Activated T-helper 1 cell treated with anti-CD3 and anti-CD28 coated beads, Interleukin-2, amount 50 U/mL, for 16 hours (primary cell): ENCODE measurements at places on chromosomes 4 and X.

DNA sequence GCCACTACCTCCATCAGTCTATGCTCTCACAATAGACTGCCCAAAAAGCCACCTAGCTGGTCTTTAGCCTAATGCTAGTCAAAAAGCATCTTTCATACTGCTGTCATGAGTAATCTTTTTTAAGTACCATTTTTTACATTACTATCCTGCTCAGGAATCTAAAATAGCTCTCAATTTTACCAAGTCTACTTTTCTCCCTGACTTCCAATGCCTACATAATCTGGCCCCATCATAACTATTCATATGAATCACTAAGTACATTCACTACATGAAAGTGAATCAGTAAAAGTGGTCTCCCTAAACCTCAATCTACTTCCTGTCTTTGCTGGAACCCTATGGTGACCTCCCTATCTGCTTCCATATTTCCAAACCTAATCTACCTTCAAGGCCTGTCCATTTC is 105.9 kb downstream of the THOC2 start:
- no peak for DNase-seq

GRCh38 chr4:56689201-56689969 is 8.3 kb upstream of the HOPX start:
- no peak for DNase-seq

GRCh38 chr4:102829803-102830202 is 2.5 kb upstream of the UBE2D3 start:
- no peak for DNase-seq

DNA sequence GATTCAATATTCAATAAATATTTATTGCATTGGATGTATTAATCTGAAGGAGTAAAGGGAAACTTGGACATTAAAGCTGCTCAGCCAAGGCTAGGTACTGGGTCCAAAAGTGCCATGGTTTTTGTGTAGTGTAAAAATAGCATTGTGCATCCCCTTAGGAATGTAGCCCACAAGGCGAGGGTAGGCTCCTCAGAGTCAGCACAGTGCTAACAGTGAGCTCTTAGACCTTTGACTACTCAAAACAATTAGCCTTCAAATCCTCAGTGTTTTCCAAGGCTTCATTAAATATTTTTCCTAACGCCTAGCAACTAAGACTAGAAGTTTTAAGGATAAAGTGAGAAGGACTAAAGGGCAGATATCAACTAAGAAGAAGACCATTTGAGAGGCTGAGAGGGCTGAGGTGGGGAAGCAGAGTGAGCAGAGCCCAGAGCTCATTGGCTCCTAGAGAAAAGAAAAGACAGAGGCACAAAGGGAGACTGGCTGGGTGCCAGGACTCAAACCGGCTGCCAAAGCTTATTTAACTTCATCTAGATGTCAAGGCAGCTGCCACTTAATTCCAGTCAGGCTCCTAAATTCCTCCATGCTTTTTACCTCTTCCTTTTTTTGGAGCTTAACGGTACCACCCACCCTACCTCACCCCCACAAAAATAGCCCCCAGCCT is 17.0 kb downstream of the PRKG2 start:
- DNase-seq: no peak

GRCh38 chr4:41155194-41155830 is 59.0 kb downstream of the APBB2 start:
- DNase-seq: no peak

DNA sequence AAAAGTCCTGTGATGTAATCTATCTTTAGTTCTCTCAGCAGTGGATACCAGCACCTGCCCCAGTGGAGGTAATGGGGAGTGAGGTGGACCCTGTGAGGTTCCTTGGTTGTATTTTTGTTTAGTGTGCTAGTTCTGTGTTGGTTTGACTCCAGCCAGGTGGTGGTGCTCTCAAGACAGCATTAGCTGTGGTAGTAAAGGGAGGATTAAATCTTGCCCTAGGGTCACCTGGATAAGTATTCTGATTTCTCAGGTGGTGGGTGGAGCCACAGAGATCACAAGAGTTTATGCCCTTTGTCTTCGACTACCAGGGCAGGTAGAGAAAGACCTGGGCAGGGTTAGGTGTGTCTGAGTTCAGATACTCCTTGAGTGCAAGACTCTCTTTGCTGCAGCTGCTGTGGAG is 176.3 kb upstream of the EDA2R start:
- DNase-seq: no peak

- no peak for DNase-seq
These were observed 44.5 kb downstream of the STPG2 start for GRCh38 chr4:98098764-98099163.

DNA sequence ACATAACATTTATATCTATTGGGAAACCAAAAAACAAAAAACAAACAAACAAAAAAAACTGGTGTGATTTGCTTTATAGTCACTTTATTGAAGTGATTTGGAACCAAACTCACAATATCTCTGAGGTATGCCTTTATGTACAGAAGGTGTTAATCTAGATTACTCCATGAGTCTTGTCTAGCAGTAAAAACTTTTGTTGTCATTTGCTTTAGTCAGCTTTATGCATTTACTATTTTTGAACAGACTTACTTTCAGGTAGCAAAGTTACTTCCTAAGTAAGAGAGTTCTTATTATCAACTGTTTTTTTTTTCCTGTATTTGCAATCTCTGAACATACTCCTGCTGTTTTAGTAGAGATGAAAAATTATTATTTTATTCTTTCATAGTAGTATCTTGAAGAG is 39.5 kb downstream of the RAP1GDS1 start:
- DNase-seq: no peak

DNA sequence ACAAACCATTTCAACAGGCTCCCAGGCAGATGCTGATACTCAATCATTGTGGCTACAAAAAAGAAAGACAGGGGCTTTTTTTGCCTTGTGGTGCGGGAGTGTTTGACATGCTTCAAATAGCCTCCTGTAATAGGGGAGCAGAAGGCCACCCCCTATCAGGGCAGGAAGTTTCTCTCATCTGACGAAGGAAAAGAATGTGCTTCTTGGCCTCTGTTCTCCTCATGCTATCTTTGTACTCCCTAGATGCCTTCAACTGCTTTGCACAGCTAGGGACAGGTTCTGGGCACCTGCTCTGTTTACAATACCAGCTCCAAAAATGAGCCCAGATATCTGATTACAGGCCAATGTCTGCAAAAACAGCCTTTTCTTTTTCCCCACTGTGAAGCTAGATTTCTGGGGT is 391.1 kb downstream of the STIM2 start:
- no peak for DNase-seq

DNA sequence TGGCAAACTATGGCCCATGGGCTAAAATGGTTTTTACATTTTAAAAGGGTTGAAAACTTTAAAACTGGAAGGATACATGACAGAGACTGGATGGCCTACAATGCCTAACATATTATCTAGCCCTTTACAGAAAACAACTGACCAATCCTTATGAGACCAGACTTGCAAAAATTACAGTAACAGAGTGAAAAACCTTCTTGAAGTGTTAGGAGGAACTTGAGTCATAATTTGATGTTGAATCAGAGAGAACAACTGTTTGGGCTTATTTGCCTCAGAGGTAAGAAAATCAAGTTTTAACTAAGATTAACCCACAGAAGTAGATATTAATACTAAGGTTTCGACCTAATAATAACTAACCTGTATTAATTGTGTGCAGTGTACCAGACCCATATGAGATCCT is 12.4 kb upstream of the NAP1L5 start:
- no peak for DNase-seq

DNA sequence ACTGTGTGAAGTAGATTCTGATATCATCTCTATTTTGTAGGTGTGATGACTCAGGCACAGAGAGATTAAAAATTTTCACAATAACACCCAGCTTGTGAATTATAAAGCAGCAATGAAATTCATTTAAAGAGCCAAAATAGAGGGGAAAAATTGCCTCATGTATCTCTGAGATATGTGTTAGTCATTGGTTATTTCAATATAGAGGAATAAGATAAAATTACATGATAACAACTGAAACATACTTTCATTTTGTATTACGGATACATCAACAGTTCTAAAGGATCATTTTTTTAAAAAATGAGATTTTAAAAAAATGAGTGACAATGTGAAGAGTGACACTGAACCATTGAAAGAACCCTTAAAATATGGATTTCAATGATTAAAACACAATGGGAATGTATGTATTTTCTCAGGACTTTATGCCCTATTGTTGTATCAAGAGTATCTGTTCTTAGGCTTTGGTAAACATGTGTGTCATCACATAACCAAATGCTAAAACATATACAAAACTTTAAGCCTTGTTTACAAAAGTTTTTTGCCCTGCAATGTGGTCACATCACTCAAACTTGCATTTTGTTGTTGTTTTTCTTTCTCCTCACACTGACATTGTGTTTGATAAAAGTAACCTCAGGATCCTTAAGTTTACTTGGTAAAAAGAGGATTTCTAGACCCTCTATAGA is 221.3 kb downstream of the ANTXR2 start:
- DNase-seq: no peak

- DNase-seq: no peak
These were observed at the start of gene SERTM2 for GRCh38 chrX:111511477-111511876. TSS of gene SERTM2 (plus strand) at chrX:111511645. CDS start at chrX:111518858, 7,213 bp downstream.

- DNase-seq: no peak
These were observed 2038.9 kb upstream of the ADGRL3 start for GRCh38 chr4:59161249-59161648.

DNA sequence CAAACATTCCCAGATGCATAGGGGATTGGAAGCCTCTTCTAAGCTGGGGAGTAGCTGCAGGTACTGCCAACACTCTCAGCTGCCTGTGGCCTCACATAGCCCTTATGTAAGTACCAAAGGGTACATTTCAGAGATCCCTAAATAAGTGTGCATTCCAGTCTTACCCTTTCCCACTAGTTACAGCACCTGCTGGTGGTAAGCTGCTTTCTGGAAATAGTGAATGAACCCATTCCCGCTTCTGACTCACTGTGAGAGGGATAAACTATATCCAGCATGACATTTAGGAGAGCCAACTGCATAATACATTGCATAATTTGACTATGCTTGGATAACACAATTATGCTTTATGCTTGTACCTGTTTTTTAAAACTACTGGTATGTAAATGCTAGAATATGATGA is 149.0 kb downstream of the FAM13A start:
- no peak for DNase-seq

DNA sequence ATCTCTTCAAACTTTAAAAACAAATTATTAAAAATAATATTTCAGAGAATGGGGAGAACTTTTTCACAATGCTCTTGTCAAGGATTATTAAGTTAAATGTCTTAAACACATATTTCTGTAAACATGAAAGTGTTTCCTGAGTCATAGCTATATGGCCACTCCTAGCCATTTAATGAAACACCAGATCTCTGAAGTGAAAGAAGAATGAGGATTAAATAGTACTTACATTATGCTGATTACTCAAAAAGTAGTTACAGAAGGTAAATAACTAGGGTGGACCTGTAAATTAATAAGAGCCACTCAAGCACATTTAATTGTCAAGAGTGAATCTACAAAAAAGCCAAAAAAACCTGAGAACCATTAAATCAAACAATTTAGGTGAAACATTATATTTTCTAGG is 57.6 kb upstream of the GALNT7 start:
- no peak for DNase-seq

GRCh38 chr4:186887752-186888151 is 164.1 kb upstream of the FAT1 start:
- no peak for DNase-seq

- DNase-seq: no peak
These were observed 776.8 kb downstream of the CCSER1 start for GRCh38 chr4:90904021-90904420.

DNA sequence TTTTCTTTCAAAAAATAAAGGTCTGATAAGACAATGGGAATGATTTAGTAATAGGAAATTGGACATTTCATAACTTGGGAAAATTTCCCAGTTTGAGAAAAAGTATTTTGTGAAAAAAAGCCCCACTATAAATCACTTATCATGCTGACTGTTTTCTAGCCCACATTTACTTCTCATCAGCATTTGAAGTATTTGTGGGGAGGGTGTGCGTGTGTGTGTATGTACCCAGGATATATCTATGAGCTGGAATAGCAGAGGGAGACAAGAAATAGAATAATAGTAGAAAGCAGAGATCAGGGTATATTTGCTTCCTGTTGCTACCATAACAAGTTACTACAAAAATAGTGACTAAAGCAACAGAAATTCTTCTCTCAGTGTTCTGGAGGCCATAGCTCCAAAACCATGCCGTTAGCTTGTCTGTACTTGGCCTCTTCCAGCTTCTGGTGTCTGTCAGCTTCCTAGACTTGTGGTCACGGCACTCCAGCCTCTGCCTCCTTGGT is 139.8 kb downstream of the PTTG2 start:
- no peak for DNase-seq

DNA sequence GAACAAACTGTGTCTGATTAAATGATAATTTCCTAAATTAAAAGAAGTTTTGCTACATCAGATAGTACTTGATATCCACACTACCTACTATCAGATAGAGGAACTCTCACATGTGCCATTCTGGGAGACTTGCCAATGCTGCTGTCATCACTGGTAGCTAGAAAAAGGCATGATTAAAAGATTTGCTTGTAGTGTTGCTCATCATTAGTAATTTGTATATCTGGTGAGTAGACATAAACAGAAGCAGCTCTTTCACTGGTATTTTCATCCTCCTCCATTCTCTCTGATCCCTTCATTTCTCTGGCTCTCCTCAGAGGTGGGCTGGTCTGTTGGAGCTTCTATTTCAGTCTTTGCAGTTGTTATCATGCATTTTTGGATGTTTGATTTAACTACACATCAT is 56.0 kb downstream of the SPRY1 start:
- DNase-seq: no peak

DNA sequence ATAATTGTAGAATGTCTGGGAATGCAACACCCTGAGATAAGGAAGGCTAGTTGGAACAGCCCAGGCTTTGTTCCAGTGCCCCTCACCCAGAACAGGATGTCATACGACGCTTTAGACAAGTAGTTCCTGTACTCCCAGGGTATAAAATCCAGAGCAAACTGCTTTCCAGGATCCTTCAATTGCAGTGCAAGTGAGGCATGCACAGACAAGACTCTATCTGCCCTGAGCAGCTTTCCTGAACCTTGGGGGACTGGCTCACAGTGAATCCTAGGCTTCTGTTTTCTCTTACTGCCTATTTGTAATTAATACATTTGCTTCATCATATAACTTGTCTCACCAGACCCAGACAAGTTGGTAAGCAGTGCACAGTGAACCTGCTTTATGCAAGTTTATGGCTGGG is 48.4 kb upstream of the IL9R start:
- DNase-seq: no peak

DNA sequence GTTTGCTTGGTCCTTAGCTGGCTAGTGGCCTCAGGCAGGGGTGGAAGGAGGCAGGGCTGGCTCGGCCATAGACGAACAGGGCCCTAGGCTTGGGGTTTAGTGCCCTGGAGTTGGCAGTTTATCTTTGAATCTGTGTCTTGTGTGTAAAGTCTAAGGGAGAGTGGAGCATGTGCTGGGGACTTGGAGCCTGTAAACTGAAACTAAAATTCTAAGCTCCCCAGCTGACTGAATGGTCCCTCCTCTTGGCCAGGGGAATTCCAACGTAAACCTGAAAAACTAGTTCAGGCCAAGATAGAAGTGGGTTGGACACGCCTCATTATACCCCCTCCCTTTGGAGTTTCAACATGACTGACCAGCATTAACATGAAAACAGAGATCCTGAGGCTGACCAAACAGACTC is 46.1 kb upstream of the GPR78 start:
- DNase-seq: no peak

GRCh38 chr4:164357957-164358356 is 396.0 kb upstream of the SMIM31 start:
- no peak for DNase-seq
